ENCODE measurements at places on chromosomes 6 and 20.

DNA sequence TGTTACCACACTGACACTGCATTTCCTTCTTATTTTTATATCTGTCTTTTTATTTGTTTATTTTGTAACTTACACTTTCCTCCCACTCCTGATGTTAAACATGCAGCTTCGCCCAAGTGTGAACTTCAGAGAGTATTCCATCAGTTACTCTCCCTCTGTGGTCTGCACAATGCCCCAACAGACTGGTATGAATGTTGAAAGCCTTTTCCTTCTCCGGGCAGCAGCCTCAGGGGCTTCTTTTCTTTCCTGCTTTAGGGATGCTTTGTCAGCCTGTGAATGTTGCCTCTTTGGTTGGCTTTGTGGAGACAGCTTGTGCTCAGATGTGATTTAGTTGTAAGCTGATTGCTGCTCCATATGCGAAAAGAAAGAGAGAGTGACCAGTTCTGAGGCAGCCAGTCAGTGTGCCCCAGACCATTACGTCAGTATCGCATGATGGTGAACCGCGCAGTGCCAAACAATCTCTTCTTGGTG, 44.0 kb downstream of the SMPDL3A start:
- no peak for DNase-seq

- no peak for DNase-seq
Measured at GRCh38 chr6:29255530-29255929, 46.0 kb upstream of the OR14J1 start.

DNA sequence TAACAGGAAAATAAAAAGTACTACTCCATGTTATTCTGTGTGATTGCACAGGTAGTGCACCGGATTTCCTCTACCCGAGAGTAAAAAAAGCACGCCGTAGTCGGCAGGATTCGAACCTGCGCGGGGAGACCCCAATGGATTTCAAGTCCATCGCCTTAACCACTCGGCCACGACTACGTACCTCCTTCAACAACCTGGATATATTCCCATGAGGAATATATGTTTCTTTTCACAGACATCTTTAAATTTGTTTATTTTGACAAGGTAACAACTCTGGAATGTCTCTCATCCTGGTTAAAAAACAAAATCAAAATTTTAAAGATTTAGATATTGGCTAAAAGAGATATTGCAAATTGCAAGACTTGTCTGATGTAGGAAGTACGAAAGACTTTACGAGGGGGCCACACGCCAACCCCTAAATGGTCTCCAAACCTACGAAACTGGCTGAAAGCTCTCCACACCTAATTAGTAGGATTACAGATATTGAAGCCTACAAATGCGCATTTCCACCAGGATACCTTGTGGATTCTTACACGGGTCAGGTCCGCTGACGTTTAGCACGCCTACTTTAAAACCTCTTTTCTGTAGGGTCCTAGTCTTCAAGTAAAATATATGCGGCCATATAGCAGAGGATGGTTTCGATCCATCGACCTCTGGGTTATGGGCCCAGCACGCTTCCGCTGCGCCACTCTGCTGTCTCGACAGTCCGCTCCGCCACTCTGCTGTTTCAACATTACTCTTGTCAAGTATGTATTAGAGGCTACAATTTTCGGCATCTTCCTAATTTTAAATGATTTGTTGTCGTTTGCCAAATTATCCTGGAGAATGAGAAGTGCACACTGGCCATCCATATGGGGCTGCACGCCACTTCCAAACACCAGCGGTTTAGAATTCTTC, 52.2 kb upstream of the BTN3A2 start:
- DNase-seq = peak; percentile 85

DNA sequence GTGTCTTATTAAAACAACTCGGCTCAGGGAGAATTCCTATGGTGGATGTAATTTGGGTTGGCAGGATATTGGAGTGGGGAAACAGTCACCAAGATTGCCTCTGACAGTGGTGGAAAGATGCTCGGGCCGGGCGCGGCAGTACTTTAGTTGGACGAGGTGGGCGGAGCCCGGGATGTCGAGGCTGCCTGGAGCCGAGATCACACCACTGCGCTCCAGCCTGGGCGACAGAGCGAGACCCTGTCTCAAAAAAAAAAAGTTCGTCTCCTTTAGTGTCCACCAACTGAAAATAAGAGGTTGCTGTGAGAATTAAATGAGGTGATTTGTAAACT, 621 bp downstream of the NOL7 start:
- DNase-seq = no peak

DNA sequence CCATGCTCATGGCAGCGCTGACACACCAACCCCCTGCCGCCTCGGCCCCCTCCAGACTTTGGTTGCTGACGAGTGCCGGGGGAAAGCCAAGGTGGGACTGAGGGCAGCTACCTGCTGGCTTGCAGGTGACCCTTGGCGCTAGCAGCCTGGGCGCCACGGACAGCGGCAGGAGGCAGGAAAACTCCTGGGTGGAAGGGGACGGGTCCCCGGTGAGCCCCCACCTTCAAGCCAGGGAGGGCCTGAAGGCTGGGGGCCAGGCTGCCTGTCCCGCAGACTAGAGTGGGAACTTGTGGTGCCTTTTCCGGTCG, 226.7 kb downstream of the OTOR start:
- DNase-seq = no peak

DNA sequence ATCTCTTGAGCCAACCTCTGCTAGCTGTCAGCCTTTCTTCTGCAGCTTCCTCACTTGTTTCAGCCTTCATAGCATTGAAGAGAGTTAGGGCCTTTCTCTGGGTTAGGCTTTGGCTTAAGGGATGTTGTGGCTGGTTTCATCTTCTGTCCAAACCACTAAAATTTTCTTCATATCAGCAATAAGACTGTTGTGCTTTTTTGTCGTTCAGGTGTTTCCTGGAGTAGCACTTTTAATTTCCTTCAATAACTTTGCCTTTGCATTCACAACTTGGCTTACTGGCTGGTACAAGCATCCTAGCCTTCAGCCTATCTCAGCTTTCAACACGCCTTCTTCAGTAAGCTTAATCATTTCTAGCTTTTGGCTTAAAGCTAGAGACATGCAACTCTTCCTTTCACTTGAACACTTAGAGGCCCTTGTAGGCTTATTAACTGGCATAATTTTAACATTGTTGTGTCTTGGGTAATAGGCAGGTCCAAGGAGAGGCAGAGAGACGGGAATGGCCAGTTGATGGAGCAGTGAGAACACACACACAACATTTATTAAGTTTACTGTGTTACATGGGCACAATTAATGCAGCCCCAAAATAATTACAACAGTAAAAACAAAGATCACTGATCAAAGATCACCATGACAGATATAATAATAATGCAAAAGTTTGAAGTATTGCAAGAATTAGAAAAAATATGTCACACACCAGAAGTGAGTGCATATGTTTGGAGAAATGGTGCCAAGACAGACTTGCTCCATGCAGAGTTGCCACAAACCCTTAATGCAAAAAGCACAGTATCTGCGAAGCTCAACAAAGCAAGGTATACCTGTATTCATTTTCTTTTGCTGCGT, 98.6 kb downstream of the HIVEP1 start:
- no peak for DNase-seq

DNA sequence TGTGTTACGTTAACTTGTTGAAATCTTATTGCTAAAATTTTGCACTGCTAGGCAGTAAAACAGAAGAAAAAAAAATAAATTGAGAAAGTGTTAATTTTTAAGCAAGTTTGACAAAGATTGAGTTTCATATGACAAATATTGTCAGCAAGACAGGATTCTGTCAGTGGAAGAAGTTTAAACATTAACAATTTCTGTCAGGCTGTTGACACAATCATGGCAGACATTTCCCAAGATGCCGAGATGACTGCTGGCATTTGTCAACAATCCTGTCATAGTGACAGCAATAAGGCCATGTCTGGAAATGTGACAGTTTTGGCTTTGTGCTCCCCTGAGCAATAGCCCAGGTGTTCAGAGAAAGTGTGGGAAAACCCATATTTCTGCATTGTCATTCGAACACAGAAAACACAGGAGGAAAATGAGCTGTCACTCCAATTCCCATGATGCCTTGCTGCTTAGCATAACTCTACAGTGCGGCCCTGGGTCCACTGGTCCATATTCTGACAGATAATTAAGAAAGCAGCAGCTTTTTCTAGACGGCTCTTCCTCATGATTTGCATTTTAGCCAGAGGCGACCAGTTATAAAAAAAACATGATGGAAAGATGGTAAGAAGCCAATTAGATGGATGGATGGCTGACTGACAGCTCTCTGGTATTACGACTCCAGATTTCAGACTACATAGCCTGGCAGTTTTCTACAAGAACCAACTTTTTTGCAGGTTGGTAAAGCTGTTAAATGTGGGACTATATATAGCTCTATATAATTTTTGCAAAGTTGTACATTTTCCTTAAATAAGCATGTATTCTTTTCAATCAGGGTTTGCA, 43.6 kb upstream of the DEFB112 start:
- DNase-seq = no peak

- no peak for DNase-seq
Measured at GRCh38 chr20:45091366-45091765, 9.6 kb downstream of the KCNS1 start.

GRCh38 chr6:121963826-121964225, 435.6 kb upstream of the HSF2 start:
- DNase-seq = no peak

- DNase-seq = no peak
Measured at GRCh38 chr6:142872376-142872775, 72.6 kb downstream of the HIVEP2 start.

GRCh38 chr6:142945446-142946180, 637 bp upstream of the HIVEP2 start:
- peak; percentile 84 for DNase-seq

DNA sequence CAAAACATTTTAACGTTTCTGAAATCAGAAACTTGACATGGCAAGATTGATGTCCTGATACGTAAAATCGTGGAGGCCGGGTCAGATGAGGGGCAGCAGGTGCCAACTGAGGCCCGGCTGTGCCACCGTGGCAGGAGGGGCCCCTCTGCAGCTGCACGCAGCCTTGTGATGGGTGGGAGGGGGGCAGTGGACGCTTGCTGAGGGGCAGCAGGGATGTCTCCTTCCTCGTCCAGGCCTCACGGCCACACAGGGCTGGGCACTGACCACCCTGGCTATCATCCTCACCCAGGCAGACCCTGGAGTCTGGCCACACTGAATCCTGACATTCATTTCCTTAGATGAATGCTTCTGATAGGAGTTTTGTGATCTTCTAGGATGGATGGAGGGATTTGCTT, 114.7 kb downstream of the ERMARD start:
- no peak for DNase-seq

DNA sequence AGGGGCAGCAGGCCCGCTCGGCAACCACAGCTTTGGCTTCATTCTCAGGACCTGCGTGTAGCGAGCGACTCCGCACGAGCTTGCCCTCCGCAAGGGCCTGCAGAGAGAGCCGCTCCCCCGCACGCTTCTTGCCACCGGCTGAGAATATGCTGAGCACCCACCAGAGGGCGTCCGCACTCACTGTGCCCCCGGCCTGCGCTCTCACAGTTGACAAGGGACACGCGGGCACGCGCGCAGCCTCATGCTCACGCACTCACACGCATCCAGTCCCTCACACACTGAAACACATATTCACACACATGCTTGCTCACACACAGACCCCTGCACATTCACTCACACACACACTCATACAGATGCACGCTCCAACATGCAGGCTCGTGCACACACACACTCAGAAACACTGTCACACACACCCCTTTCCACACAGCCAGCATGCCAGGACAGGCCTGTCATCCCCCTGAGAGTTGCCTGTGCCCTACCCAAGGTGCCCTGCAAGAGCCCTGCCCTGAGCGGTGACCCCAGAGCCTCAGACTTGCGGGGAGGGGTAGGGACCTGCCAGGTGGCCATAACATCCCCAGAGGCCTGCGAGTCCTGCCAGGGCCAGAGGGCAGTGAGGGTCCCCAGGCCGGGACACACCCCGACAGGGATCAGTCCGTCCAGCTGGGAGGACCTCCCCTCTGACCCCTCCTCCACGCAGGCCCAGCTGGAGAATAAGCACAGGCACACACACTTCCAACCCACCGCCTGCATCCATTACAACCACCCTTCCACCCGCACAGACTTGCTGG, 174.1 kb downstream of the BMP7 start:
- DNase-seq = peak; percentile 57

- DNase-seq = no peak
Measured at GRCh38 chr20:62352402-62353288, 14.5 kb downstream of the LAMA5 start.

All from GM06990 (cell line).